D721Med (cell line): ENCODE measurements at places on chromosomes 11 and 22.

- no peak for DNase-seq
These were observed 81.9 kb downstream of the PRR5L start for GRCh38 chr11:36377759-36378564.

GRCh38 chr22:49589811-49590210 is 237.9 kb downstream of the BRD1 start:
- no peak for DNase-seq

DNA sequence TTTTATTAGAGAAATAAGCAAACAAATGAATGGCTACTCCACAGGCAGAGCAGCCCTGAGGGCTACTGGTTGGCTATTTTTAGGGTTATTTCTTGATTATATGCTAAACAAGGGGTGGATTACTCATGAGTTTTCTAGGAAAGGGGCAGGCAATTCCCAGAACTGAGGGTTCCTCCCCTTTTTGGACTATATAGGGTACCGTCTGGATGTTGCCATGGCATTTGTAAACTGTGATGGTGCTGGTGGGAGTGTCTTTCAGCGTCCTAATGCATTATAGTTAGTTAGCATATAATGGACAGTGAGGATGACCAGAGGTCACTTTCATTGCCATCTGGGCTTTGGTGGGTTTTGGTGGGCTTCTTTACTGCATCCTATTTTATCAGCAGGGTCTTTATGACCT is 19.2 kb downstream of the SLC22A6 start:
- DNase-seq: no peak

DNA sequence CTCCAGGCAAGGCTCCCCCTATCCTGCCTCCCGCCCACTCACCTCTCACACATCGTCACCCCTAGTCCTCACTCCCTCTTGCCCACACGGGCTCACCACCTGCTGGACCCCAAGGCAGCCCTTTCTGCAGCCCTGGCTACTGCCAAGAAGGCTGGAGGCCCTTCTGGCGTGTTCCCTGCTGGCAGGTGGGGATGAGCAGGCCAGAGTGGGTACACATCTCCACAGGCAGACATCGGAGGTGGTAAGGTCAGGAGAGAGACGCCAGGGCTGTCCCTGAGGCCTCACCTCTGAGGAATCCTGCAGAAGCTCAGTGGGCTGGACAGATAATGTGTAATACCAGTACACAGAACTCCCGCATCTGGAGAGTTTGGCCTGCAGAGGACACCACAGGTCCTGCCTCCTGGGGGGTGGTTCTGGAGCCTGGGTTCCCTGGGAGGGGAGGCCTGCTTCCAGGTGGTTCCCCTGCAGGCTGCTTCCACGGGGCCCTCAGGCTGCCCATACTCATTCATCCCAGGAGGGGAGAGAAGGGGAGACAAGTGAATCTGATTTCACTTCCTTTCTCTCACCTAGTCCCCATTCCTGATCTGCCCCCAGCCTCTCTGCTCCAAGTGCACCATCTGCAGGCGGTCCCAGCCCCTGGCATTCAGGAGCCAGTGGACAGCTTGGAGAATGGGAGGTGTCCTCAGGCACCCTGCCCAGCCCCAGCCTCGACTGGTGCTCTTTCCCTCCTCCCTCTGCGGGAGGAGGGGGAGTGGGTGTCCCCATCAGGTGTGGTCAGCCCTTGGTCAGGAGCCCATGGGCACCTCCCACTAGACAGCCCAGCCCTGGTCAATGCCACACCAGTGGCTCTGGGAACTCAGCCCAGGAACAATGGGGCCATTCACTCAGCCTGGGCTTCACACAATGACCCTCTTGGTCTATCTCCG is 6.1 kb upstream of the CHST1 start:
- no peak for DNase-seq

- DNase-seq: no peak
These were observed 20.9 kb downstream of the MICALL1 start for GRCh38 chr22:37926771-37927636.

GRCh38 chr11:123035831-123036230 is 26.1 kb downstream of the HSPA8 start:
- no peak for DNase-seq

DNA sequence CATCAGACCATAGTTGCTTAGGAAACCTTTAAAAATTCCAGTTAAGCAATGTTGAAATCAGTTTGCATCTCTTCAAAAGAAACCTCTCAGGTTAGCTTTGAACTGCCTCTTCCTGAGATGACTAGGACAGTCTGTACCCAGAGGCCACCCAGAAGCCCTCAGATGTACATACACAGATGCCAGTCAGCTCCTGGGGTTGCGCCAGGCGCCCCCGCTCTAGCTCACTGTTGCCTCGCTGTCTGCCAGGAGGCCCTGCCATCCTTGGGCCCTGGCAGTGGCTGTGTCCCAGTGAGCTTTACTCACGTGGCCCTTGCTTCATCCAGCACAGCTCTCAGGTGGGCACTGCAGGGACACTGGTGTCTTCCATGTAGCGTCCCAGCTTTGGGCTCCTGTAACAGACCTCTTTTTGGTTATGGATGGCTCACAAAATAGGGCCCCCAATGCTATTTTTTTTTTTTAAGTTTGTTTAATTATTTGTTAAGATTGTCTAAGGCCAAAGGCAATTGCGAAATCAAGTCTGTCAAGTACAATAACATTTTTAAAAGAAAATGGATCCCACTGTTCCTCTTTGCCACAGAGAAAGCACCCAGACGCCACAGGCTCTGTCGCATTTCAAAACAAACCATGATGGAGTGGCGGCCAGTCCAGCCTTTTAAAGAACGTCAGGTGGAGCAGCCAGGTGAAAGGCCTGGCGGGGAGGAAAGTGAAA is 73.4 kb downstream of the NCAPD3 start:
- no peak for DNase-seq

- DNase-seq: no peak
These were observed 37.1 kb upstream of the OR8B8 start for GRCh38 chr11:124482362-124483147.

DNA sequence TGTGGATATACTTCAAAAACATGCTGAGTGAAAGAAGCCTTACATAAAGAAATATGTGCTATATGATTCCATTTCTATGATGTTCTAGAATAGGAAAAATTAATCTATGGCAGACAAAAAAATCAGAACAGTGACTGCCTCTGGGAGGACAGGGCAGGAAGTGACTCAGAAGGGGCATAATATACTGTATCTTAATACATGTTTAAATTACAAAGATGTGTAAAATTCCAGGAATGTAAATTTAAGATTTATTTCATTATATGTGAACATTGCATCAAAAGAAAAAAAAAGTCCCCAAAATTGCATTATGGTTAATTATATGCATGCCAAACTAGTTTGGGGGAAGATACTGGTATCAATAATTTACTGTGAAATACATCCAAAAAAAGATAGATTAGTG is 32.2 kb downstream of the SBF2 start:
- no peak for DNase-seq

DNA sequence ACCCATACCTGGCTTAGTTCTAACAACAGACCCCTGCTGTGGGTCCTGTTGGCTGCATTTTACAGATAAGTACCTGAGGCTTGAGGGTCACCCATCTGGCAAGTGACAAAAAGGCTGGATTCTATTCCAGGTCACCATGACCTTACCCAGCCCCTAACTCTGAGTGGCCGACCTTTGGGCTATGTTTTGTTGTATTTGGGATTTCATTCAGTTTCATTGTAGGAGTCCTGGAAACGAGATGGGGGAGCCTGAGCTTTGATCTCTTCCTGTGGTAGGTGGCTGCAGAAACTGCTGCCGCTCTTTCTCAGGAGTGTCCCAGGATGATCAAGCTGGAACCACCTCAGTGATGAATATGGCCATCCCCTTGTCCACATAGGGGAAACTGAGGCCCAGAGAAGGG is 24.6 kb upstream of the YWHAH start:
- DNase-seq: no peak

- no peak for DNase-seq
These were observed 7.6 kb upstream of the CTR9 start for GRCh38 chr11:10743354-10744000.

DNA sequence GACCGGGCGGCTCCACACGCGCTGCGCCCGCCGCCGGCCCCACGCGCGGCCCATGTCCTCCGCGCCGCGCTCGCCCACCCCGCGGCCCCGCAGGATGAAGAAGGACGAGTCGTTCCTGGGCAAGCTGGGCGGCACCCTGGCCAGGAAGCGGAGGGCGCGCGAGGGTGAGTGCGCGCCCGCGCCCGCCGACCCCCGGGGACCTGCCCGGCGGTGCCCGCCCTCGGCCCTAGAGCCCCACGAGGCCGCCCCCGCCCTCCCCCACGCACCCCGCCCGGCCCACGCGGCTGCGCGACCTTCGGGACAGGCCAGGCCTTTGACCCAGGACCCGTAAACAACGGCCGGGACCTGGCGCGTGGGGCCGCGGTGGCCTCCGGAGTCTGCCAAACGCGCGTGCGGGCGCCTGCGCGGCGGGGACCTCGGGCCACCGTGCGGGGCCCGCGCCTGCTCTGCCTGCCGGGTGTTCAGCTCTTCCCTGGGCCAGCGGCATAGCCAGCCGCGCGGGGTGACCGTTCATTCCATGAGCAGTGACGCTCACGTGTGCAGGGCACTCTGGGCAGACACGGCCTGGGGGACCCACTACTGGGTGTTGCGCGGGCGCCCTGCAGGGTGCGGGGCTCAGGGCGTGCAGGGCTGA is at the start of gene PARVB:
PARVB (plus strand) TSS at position 15 of the 634 bp plus-strand sequence; CDS start at position 53, 38 bp downstream.
- no peak for DNase-seq

GRCh38 chr11:65133724-65134123 is 595 bp downstream of the SYVN1 start:
- no peak for DNase-seq

DNA sequence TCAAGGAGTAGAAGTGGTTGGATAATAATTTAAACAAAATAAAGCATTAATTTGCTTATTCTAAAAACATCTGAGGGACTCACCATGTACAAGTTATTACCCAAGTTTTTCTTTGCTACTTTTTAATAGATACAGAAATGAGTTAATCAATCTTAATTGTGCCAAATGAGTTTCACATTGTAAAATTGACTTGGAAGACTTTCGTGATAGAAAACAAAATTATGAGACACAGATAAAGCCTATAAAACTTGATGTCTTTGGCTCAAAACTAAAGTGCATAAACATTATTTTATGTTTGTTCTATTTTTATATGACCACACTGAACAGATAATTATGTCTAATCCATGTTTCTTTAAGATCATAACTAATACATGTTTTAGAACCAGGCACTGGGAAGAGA is 10.1 kb upstream of the CWF19L2 start:
- no peak for DNase-seq

- no peak for DNase-seq
These were observed 242.7 kb upstream of the NCAM1 start for GRCh38 chr11:112718483-112718882.

- DNase-seq: no peak
These were observed 159.9 kb upstream of the NAV2 start for GRCh38 chr11:19552656-19553260.

- DNase-seq: no peak
These were observed 15.0 kb downstream of the SMIM38 start for GRCh38 chr11:69170704-69171103.

DNA sequence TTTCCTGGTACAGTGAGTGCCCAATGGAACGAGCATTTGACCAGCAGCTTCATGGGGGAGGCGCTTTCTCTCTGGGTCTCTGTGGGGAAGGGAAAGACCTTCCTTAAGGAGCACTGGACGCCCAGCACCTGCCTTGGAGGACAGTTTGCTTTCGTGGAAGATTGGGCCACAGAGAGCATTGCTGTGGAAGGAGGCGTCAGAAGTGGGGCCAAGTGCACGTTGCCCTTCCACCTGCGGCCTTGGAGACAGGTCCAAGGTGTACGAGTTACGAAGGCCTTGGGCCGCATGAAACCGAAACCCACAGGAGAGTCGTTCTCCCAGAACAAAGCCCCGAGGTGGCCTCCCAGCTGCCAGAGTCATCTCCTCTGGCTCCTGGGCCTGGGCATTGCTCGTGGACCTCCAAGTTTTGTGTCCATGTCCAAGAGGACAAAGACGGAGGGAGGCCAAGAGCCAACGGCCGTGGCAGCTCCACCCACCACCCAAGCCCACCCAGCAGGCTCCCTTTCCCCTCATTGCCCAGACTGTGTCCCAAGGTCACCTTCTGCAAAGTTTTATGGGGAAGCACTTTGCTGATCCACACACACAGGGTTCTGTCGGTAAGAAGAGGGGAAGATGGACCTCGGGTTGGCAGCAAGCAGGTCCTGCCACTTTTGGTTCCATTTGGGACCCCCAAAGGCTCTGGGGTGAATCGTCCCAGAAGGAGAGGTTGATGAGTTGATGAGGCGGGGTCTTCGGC is 5.8 kb upstream of the NLRP6 start:
- DNase-seq: no peak

- no peak for DNase-seq
These were observed 161.6 kb downstream of the NAV2 start for GRCh38 chr11:19874266-19874665.

- DNase-seq: no peak
These were observed 230.6 kb upstream of the PDGFD start for GRCh38 chr11:104394508-104394907.
